ENCODE measurements at places on chromosomes 5 and 9.

- no peak for DNase-seq
These were observed 538 bp upstream of the AKNA start for GRCh38 chr9:114388357-114388682.

- DNase-seq = peak; percentile 91
These were observed 14.8 kb upstream of the NR3C1 start for GRCh38 chr5:143418140-143418866.

- no peak for DNase-seq
These were observed 663.6 kb upstream of the ZNF608 start for GRCh38 chr5:125409861-125410536.

DNA sequence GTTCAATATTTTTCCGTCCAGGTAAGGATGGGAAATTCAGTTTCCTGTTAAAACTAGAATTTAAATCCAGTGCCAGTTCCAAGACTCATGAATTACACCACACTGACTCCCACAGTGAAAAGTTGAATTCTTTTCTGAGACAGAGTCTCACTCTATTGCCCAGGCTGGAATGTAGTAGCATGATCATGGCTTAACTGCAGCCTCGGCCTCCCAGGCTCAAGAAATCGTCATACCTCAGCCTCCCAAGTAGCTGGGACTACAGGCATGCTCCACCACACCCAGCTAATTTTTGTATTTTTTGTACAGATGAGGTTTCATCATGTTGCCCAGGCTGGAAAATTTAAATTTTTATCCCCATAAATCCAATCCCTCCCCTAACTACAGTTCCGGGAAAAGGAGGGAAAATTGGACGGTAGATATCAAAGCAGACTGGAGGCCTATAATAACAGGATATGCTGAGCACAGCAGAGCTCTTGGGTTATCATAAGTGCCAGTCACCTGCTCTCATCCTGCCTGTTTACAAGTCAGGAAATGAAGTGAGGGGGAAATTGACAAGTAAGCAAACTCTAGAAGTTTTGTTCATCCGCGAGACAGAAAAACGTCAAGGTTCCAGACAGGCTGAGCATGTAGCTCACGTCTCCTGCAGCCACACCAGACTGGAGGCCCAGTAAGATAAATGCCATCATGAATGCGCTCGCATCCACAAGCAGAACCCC lies 105.7 kb downstream of the UGCG start:
- no peak for DNase-seq
